ENCODE measurements at places on chromosomes 1 and 21. TPM values are rescaled to one million over a fixed set of nuclear protein-coding genes. Genes with fewer than 3 reads are reported as not detected.

DNA sequence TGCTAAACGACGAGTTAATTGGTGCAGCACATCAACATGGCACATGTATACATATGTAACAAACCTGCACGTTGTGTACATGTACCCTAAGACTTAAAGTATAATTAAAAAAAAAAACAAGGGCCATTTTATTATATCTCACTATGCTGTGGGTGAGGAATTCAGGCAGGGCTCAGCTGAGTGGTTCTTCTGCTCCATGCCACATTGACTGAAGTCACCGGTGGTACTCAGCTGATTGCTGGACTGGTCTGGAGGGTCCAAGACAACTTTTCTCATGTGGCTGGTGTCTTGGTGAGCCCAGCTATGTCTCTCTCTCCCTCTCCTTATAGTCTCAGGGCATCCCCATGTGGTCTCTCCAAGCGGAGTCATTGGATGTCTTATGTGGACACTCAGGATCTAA is 275.0 kb downstream of the GRIK3 start:
- H3K27ac ChIP-seq = no peak overlapping the region

DNA sequence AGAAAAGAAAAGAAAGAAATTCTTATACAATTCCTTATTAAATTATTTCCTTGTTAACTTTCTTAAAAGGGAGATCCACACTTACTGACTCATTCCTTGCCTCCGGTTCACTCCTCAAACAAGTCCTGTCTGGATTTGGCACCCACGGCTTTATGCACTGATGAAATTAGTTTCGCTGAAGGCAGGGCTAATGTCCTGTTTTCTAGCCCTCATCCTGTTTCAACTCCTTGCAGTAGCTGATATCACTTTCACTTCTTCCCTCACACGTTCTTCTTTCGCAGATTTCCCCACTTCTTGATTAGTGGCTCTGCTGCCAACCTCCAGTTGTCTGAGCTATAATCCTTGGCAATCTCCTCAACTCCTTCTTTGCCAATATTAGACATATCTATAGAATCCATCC is 215.2 kb downstream of the URB2 start:
- H3K4me1 ChIP-seq = peaks cover 2% of the 10 kb centered on the region
- H3K27ac ChIP-seq = no peak overlapping the region
- H3K4me3 ChIP-seq = no peak overlapping the region
- no peaks in the 10 kb centered on the region for H3K36me3 ChIP-seq
- H3K27me3 ChIP-seq = peaks cover 35% of the 10 kb centered on the region

ITGB3BP gene
- 70.3 TPM for total RNA-seq

OR10Z1 gene
- not detected for total RNA-seq

GRCh38 chr1:219088778-219089557 is 84.7 kb upstream of the LYPLAL1 start:
- DNase-seq = no peak
- H3K4me1 ChIP-seq = no peaks in the 10 kb centered on the region
- H3K4me3 ChIP-seq = no peak overlapping the region
- H3K27ac ChIP-seq = no peak overlapping the region

DNA sequence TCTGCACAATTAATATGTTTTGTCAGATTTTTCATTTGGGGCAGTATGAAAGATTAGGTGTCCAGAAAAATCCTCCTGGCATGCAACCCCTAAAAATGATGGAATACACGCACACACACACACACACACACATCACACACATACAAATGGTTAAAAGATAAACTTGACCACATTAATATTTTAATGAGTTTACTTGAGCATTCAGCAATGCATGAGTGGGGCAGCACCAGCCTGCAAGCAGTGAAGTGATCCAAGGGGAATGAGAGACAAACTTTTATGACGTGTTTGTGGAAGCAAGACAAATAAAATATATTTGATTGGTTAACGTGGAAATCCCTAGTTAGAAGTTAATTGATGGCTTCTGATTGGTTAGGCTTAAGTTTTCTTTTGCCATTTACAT is 29.1 kb upstream of the SOAT1 start:
- no peak overlapping the region for H3K4me3 ChIP-seq
- H3K27ac ChIP-seq = no peak overlapping the region
- peaks cover 3% of the 10 kb centered on the region for H3K27me3 ChIP-seq
- H3K4me1 ChIP-seq = no peaks in the 10 kb centered on the region
